ENCODE measurements at places on chromosomes 2 and 18.

DNA sequence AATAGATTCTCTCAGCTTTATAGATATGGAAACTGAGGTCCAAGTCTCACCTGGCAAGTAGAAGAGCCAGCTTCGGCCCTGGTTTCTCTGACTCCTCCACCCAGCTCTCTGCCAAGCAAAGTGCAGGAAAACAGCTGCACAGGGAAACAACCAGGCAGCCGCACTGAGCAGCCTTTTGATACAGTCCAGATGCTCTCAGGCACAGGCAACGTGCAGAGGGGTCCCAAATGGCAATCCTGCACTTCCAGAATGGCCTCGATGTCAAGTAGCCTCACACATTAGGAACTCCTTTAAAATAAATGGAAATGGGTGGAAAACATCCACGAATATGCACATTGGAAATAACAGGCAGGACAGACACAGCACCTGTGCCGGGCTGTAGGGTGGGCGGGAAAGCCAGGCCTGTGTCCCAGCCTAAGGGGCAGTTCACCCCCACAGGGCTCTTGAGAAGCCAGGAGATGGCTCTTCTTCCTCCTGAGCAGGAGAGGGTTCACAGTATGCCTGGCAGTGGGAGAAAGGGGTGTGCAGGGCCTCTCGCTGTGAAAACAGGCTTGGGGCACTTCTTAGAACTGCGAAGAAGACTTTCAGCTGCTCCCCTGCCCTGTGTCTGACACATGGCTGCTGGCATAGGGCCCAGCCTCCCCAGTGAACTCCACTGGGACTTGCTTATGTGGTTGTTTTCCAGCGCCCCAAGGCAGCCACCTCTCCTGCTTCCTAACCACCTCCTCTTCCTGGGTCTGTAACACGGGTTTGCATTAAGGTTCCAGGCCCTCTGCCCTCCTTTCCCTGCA, 63.9 kb upstream of the TUBA3E start:
- DNase-seq = no peak

DNA sequence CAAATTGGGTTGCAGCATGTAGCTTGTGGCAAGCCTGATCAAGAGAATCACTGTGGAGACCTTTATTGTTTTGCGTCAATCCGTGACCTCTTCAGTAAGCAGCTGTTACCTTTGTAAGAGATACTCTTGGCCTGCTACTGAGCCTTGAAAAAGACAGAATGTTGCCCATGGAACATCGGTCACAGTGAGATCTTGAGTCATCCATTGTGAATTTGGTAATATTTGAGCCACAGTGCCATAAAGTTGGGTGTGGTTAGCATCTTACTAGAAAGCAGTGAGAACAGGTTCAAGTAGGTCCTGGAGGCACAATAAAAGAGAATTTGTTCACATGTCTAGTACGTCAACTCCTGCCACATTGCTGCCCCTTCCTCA, 12.7 kb upstream of the EFR3B start:
- no peak for DNase-seq

GRCh38 chr2:20597860-20598183, 53.1 kb downstream of the HS1BP3 start:
- DNase-seq = no peak

GRCh38 chr2:50491541-50492476, 540.1 kb downstream of the NRXN1 start:
- no peak for DNase-seq

GRCh38 chr2:240449764-240450531, 14.5 kb downstream of the GPC1 start:
- no peak for DNase-seq

GRCh38 chr2:19573784-19574183, 215.4 kb upstream of the OSR1 start:
- DNase-seq = no peak

GRCh38 chr2:174794851-174795374, 30.6 kb upstream of the CHRNA1 start:
- DNase-seq = no peak

Data from amygdala (tissue), 56 donors.